ENCODE measurements at places on chromosomes 5 and 9. TPM values are rescaled to one million over a fixed set of nuclear protein-coding genes. Genes with fewer than 3 reads are reported as not detected.

- no peak for DNase-seq
These were observed 162.5 kb downstream of the COL23A1 start for GRCh38 chr5:178427576-178428197.

GRCh38 chr9:14531341-14532269 lies 161.6 kb downstream of the ZDHHC21 start:
- DNase-seq: no peak

DNA sequence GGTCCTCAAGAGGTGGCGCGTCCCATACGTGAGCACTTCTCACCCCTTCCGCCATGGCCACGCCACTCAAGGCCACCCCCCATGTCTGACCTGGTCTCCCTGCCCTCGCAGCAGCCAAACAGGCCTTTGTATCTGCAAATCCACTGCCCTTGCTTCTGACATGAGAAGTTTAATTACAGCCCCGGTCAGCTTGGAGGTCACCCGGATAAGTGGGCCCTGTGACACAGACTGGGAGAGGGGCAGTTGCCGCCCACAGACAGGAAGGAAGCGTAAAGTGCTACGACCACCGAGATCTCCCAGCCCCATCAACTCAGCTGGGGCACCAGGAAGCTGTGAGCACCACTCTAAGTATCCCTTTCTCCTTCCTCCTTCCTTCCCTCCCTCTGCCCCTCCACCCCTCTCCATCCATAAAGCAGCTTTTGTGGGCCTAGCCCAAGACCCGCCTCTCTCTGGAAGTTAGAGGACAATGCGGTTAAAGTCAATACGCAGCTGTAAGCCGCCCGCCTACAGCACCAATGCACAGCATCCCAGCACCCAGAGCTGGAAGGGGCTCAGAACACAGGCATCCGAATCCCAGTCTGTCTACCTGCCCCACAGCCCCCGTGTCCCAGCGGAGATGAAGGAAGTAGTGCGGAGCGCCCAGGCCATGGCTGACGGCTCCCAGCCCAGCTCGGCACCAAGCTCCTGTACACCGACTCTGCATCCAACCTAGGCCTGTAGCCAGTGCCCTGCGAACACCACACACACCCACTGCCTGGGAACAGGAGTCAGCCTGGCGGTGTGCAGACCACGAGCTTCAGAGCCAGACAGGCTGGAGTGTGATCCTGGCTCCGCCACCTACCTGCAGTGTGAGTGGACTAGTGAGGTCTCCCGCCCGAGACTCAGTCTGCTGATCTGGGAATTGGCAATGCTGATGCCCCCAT lies 44.8 kb upstream of the RNF130 start:
- no peak for DNase-seq

GRCh38 chr9:14863402-14863801 lies 46.8 kb downstream of the FREM1 start:
- no peak for DNase-seq

DNA sequence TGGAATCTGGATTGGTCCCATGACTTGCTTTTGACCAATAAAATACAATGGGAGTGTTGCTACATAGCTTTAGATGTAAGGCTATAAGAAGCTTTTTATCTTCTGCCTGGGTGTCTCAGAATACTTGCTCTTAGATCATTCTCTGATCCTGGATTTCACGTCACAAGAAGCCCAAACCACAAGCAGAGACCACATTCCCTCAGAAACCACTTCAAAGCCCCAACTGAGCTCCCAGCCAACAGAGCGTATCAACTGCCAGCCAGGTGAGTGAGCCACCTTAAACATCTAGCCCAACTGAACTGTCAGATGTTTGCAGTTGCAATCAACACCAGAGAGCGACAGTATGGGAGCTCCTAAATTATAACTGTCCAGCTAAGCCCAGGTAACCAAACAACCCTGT lies 687.1 kb downstream of the TLE1 start:
- DNase-seq: no peak

DNA sequence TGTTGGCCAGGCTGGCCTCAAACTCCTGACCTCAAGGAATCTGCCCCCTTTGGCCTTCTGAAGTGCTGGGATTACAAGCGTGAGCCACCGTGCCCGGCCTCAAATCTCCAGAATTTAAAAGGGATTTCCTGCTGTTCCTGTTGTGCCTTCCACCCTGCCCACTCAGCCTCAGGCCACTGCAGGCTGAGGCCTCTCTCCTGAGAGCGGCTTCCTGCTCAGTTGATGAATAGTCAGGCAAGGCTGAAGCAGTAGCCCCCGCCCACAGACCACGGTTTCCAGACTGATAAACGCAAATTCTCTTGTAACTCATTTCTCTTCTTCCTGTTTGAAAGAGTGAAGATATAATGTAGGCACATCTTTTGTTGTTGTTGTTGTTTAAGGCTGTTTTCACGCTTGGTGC lies 127.0 kb upstream of the PLCXD3 start:
- no peak for DNase-seq

GRCh38 chr5:20470997-20471396 lies 483.0 kb upstream of the CDH18 start:
- no peak for DNase-seq

DNA sequence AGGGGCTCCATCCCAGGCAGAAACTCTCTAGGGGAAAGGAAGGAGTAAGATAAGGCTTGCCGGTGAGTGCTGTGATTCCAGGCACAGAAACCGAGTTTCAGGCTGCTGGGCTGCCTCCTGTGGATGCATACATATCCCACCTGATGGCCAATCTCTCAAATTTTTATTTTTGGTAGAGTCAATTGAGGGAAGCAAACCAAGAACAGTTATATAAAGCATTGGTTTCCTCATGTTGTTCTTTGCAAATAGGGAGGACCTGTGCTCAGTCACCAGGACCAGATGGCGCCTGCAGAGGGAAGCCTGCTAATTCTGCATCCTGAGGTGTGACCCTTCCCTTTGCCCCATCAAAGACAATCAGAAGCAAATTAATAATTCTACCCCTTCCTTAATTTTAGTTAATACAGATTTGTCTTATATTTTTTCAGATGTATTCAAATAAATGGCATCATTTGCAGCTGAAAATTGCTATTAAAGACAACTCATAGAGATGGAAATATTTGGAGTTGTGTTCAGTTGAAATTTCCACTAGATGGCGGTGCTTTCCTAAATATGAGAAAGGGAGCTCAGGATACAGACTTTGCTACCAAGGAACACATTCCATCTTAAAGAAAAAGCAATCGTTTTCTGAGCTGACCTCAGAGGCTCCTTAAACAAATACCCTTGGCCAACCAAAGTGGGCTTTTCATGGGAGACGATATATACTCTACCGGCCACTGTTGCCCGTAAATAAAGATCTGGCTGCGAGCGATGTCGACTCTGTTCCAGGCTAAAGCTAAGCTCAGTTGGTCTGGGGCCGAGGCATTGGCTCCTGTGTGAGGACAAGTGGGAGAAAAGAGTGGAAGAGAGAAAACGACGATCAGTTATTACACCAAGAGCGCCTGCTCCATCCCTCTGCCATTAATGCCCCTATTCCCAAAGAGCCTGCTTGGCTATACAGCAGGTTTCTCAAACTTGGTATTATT lies 225.7 kb upstream of the KLF9 start:
- peak; percentile 30 for DNase-seq

The SLCO6A1 gene
- polyA plus RNA-seq: 0.13 TPM

The GABRA6 gene
- polyA plus RNA-seq: not detected

The KCNT1 gene
- 0.25 TPM for polyA plus RNA-seq
